ENCODE measurements at places on chromosomes 3 and 15. TPM values are rescaled to one million over a fixed set of nuclear protein-coding genes. Genes with fewer than 3 reads are reported as not detected.
A peak's percentile ranks its signal among the peaks of the same experiment; 100 is the strongest.

GRCh38 chr3:27253831-27254230, 115.4 kb downstream of the NEK10 start:
- no peak for DNase-seq

GRCh38 chr15:101025501-101025885, 106.3 kb downstream of the LRRK1 start:
- no peak for DNase-seq

GRCh38 chr3:14890476-14890875, 56.9 kb upstream of the NR2C2 start:
- DNase-seq: no peak

- no peak for DNase-seq
Observed at GRCh38 chr3:49456466-49456865, 13.6 kb upstream of the DAG1 start.

DNA sequence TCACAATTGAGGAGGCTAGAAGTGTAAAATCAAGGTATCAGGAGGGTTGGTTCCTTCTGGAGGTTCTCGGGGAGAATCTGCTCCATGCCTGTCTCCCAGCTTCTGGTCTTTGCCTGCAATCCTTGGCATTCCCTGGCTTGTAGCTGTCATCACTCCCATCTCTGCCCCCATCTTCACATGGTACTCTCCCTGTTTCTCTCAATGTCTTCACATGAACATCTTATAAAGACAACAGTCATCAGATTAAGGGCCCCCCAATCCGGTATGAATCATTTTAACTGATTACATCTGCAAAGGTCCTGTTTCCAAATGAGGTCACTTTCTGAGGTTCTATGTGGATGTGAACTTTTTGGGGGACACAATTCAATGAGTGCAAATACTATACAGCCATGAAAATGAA, 113.0 kb upstream of the GALNT15 start:
- DNase-seq: no peak

DNA sequence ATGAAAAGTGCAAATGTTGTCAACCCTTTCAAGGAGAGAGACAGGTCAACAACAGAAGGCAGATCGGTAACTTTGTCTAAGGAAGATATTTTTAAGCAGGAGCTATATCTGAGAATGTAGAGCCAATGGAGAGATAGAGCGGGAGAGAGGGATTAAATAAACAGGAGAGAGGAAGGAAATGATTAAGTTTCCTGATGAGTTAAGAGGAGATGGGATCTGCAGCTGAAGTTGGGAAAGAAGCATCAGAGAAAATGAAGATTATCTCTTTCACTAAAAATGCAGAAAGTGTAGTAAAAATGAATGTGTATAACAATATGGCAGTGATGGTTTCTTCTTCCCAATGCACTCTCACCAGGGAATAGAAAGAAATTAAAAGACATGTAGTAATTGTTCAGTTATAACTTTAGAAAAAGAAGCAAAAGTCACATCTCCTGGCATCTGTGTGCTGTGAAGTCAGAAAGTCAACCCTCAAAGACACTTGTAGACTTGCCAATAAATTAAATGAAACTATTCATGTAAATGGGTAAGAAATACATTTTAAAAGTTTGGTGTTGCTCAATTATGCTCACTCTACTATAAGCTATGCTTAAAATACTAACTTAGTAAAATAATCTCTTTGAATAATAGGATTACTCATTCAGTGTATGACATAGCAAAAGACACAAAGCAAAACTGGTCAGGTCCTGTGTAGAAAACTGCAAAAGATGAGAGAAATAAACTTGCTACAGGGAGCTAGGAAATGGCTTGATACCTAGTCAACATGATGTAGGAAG, 264.6 kb downstream of the ZIC4 start:
- DNase-seq: no peak

GRCh38 chr3:99768808-99769501, 48.7 kb upstream of the CMSS1 start:
- DNase-seq: no peak

DNA sequence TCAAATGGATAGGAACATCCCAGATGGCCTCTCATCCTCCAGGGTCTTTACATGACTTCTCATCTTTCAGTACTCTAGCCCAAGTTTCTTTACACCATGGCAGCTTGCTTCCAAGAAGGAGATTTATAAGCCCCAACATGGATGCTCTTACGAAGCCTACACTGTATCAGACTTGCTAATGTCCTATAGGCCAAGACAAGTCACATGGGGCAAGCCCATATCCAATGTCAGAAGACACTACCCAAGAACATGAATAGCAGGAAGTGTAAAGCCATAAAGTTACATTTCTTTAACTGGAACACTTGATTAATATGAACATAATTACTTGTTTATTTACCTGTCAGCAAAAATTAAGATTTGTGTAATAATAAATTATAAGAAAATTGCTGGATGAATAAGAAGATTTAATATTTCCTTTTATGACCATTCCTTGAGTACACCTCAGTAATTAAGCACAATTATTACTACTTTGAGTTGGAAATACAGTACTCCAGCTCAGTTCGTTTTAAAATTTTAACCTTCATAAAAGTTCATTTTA, 5.1 kb downstream of the SPESP1 start:
- no peak for DNase-seq

DNA sequence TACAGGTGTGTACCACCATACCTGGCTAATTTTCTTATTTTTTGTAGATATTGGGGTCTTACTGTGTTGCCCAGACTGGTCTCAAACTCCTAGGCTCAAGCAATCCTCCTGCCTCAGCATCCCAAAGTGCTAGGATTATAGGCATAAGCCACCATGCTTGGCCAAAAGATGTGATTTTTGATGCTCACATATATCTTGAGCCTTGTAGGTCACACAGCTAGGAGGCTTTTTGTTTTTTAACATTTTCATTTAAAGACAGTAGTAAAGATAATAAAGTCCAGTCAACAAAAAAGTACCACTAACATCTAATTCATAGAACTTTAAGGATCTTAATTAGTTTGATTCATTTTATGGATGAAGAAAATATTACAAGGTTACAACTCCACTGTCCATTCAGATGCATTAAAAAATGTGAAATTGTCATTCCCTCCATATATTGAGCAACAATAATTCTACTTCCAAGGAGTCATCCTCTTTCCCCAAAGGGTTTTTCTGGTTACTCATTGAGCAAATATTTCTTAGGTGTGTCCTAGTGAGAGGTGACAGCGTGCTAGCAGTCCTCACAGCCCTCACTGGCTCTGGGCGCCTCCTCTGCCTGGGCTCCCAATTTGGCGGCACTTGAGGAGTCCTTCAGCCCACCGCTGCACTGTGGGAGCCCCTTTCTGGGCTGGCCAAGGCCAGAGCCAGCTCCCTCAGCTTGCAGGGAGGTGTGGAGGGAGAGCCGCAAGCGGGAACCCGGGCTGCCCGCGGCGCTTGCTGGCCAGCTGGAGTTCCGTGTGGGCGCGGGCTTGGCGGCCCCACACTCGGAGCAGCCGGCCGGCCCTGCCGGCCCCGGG, 8.3 kb upstream of the TASOR start:
- no peak for DNase-seq

DNA sequence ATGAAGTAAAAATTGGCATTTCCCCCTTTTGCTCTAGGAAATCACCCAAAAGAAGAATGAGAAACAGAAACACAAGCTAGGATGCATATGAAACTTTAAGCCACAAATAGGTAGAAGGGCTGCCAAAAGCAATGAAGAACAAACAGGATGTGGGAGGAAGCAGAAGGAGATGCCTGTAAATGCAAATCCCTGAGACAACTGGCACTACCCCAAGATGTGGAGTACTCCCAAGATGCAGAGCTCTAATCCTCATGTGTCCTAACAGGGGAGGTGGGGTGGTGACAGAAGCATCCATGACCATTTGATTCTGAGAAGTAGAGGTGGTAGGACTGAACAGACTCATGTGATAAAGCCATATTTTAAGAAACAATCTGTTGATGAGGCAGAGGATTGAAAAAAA, 31.9 kb upstream of the ZNF280D start:
- DNase-seq: no peak

DNA sequence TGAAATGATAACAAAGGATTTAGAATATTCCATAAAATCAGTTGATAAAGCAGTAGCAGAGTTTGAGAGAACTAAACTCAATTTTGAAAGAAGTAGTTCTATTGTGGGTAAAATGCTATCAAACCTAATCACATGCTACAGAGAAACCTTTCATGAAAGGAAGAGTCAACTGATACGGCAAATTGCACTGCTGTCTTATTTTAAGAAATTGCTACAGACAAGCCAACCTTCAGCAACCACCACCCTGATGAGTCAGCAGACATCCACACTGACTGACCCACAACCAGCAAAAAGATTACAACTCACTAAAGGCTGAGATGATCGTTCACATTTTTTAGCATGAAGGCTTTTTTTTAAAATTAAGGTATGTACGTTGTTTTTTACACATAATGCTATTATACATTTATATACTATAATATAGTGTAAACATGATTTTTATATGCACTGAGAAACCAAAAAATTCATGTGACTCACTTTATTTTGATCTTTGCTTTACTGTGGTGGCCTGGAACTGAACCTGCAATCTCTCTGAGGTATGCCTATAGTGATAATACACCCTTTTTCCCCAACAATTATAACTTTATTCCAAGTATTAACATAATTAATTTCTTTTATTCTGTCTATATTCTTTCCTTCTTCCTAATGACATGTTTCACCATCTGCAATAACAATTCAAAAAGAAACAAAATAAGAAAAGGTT, 109.9 kb downstream of the TBC1D5 start:
- DNase-seq: no peak

- DNase-seq: no peak
Observed at GRCh38 chr3:122915300-122916055, 112.1 kb downstream of the SEMA5B start.

GRCh38 chr3:56969851-56970250, 90.6 kb upstream of the SPATA12 start:
- no peak for DNase-seq

DNA sequence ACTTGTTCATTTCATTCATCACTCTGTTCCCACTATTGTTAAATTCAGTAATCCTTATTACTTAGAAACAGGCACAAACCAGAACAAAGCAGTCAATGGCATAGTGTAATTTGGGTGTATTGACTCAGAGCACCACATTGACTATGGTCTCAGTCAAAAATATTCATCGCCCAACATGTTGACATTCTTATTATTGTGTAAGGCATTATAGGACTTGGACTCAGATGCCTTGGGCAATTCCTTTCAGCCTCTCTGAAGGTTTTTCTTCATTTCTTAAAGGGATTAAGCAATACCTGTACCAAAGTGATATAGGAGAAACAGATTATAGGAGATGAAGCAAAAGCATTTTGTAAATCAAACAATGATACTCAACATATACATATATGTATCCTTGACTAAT, 114.7 kb upstream of the BHLHE40 start:
- no peak for DNase-seq

- no peak for DNase-seq
Observed at GRCh38 chr15:96428742-96429141, 98.2 kb downstream of the NR2F2 start.

DNA sequence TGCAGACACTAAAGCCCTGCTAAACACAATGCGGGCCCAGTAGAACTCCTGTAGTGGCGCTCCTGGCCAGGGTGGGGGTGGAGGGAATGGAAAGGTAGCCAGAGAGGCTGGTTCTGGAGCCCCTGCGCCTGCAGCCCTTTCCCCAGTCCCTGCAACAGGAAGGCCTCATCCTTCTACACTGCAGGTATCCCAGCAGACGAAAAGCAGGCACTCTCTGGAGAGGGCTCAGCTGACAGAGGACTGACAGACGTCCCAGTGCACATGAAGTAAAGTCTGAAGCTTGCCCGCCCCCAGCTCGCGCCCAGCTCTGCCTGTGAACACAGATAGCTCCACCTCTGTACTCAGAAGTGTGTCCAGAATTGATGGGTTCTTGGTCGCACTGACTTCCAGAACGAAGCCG, 46.0 kb downstream of the NSMCE3 start:
- no peak for DNase-seq

DNA sequence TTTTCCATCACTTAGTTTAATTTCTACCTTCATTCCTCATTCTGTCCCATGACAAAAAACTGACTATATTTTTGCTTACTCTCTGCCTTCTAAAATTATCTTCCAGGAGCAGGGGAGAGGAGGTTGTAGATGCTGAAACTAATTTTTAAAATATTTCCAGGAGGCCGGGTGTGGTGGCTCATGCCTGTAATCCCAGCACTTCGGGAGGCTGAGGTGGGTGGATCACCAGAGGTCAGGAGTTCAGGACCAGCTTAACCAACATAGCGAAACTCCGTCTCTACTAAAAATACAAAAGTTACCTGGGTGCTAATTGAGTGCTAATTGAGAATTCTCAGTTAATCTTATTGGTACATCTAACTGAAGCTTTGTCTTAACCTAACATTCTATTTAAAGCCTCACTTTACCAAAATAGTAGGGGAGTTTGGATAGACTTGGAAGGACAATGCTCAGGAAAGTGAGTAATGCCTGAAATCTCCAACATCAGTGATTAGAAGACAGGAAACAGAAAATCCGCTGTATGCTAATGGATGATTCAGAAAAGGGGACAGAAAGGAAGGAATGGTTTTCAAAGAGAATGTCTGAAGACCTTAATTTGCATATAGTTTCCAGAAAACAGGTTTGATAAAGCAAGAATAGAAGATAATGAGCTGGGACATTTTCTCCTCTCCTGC, 336.1 kb downstream of the GBE1 start:
- DNase-seq: no peak

DNA sequence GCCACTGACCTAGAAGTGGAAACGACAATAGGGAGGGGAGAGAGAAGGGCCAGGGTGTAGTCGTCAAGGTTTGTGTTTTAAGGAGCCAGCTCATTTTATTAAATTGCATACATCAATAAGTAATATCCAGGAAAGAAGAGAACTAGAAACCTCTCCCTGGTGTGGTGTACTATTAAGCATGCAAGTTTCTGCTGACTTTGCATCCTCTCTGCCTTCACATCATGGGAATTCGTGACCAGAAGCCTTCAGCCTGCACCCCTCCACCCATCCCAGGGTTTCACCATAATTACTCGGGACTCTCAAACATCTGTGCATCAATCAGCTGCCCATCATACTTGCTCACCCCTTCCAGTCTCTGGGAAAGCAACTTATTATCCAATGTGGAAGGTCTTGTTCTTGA, 70.9 kb upstream of the UBE3A start:
- no peak for DNase-seq

- peak; percentile 2 for DNase-seq
Observed at GRCh38 chr15:39887832-39888231, 32.2 kb downstream of the GPR176 start.

DNA sequence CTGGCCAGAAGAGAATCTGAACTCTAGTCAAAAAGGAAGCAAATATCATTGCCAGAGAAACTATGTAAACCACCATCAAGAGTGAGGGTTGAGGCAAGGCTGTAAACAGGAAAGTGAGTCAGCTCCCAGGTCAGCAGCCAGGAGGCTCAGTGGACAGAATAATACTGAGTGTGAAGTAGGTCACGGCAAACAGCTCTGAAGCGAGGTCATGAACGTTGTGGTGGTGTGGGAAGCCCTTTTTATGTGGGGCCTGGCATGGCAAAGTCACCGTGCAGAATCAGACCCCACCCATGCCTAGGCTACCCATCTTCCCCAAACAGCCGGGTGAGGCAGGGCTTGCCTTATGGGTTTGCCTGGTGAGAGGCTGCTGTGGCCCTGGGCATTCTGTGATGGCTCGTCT, 43.9 kb downstream of the THBS1 start:
- no peak for DNase-seq

Gene TTC21A
- 5.9 TPM for polyA plus RNA-seq

Gene HDC
- polyA plus RNA-seq: 0.48 TPM

Gene SLC28A2
- 0.37 TPM for polyA plus RNA-seq

Gene ADGRG7
- polyA plus RNA-seq: 0.06 TPM

Gene PIGB
- 21.1 TPM for polyA plus RNA-seq

Gene FSD2
- polyA plus RNA-seq: 0.05 TPM

Gene CKMT1A
- polyA plus RNA-seq: 3.1 TPM

Gene GOLGA8J
- 1.4 TPM for polyA plus RNA-seq

Gene TLNRD1
- polyA plus RNA-seq: 8.1 TPM

Gene TGM4
- polyA plus RNA-seq: 0.11 TPM

Measured in right renal pelvis (tissue), 4 donors.